ENCODE measurements at places on chromosomes 2 and 18.

DNA sequence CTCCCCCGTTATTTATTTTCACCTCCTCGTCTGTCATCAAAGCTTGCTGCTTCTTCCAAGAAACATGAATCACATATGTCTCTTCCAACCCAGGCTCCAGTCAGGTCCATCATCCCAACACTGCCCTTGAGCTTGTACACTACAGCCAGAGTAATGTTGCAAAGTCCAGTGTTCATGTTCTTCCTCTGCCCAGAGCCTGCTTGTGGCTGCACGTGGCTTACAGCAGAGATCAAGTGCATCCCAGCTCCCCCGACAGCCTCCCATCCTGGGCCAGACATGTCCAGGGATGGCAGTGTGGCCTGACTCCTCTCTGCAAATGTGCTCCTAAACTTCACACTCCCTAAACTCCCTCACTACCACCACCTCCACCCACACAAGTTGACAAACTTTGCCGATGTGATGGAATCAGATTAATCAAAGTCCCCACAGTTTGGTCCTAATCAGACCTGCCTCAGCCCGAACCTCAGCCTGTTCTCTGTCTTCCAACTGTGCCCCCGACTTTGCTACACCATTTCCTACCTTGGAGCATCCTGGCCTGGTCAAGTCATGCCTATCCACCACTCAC is 54.2 kb upstream of the MAPRE3 start:
- DNase-seq: no peak

- no peak for DNase-seq
Measured at GRCh38 chr2:160700021-160700814, 206.6 kb upstream of the RBMS1 start.

DNA sequence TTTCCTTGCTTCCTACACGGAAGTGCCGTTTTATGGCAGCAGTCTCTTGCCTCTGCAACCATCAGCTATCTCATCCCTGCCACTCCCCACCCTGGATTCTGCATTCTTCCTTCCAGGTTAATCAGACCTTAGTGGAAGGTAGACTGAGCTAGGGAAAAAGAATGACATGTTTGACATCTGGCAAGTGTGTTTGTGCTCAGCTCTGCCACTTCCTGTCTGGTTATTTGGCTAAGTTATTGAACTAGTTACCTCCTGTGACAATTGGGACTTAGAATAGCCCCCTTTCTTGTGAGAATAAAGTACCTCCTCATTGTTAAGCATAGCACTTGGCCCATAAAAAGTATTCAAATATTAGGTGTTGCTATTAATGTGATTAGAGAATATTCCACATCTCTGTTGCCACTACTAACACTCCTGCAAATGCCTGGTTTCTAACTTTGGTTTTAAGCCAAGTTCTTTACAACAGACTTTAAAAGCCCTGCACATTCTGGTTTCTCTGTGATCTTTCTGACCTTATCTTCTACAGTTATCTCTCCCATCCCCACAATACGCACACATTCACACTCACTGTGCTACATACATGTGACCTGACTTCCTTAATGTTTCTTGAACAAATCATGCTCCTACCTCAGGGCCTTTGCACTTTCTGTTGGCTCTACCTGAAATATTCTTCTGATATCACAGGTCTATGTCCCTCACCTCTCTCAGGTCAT is 10.8 kb upstream of the MAPRE2 start:
- no peak for DNase-seq

DNA sequence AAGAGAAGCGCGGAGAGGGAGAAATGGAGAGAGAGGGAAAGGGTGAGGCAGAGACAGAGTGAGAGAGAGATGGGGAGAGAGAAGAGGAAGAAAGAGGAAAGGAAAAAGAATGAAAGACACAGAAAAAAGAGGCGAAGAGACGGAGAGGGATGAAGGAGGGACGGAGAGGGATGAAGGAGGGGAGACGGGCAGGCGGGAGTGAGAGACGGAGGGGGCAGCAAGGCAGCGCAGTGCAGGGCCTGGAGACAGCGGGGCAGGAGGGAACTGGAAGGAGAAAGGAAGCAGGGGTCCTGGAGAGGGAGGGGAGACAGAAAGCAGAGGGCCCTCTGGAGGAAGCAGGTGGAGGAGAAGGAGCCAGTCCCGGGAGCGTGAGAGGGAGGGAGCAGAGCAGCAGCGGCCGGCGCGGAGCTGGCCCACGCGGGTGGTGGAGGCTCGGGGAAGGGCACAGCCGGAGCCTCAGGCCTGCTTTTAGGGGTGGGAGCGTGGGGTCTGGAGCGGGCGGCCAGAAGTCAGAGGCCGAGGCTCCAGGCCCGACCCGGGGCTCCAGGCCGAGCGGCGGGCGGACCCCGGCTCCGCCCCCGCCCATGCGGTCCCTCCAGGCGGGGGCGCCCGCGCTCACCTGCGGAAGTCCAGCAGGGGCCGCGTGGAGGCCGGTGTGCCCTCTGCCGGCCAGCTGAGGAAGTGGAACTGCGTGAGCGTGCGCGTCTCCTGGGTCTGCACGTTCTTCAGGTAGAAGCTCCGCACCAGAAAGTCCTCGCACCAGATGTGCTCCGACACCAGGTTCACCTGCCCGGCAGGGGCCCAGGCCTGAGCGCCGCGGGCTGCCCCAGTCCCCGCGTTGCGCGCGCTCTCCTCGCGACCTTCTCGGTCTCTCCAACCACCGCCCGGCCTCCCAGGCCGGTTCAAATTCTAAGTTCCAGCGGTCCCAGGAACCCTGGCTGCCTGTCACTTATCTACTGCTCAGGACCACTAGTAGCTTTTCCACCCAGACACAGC is 14.5 kb downstream of the PTPRN start:
- DNase-seq: peak; percentile 3

- DNase-seq: no peak
Measured at GRCh38 chr2:139469985-139470384, 689.8 kb upstream of the NXPH2 start.

GRCh38 chr2:142038826-142039225 is 92.0 kb downstream of the LRP1B start:
- DNase-seq: no peak

- no peak for DNase-seq
Measured at GRCh38 chr2:71604726-71605120, 151.4 kb downstream of the DYSF start.

DNA sequence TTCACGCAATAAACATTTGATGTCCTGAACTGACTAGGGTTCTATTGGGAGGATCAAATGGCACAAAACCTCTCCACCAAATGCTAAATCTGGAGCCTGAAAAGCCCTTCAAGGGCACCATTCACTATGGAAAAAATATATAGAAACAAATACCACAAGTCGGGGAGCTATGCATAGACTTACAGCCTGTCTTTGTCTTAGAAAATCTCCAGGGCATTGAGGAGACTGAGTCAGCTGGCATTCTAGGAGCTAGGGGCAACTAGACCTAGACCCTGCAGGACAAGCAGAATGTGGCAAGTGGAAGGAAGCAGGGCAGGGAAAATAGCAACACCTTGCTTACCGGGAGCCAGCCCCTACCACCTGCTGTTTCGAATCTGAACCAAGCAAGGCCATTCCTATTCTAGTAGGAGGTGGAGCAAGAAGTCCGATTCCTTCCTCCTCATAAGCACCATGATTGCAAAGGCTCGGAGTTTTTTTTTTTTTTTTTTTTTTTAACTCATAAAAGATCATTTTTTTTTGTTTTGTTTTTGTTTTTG is 77.8 kb downstream of the DDX1 start:
- no peak for DNase-seq

DNA sequence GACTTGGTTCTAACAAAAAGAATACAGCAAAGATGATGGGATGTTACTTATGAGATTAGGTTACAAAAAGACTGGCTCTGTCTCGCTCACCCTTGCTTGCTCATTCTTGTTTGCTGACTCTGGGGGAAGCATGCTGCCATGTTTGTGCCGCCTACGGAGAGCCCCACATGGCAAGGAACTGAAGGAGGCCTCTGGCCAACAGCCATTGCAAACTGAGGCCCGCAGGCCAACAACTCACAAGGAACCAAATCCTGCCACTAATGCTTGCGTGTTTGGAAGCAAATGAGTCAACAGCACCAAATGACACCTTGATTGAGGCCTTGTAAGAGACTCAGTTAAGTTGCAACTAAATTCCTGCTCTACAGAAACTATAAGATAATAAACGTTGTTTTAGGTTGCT is 297.6 kb upstream of the STON1 start:
- no peak for DNase-seq

DNA sequence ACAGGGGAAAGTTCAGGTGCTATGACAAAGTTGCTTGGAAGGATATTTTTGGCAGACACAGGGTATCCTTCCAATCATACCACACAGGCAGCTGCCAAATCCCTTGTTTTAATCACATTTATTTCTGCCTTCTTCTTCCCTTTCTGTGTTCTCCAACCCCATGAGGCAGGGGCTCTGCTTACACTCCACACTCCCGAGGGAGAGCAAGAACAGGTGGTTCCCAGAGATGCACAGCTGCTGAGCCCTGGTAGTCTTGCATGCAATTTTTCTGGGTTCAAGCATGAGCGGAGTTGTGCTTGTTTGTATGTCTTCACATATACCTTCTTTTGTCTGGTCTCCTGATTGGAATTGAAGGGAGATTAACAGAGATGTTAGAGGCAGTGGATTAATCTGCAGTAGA is 251.7 kb upstream of the ST6GAL2 start:
- DNase-seq: no peak

GRCh38 chr2:151261977-151262291 is 271 bp upstream of the RBM43 start:
- no peak for DNase-seq
